Uterine smooth muscle cell (primary cell): ENCODE measurements at places on chromosomes 11 and 22. TPM values are rescaled to one million over a fixed set of nuclear protein-coding genes. Genes with fewer than 3 reads are reported as not detected.

ARHGAP8 gene
- total RNA-seq: 0.11 and 0.25 TPM in 2 replicates

TSGA10IP gene
- total RNA-seq: 0.11 and 0.37 TPM in 2 replicates

CAVIN3 gene
- total RNA-seq: 216 and 432 TPM in 2 replicates

C11orf91 gene
- total RNA-seq: not detected in 2 replicates

PHLDA2 gene
- total RNA-seq: 7.6 and 14.4 TPM in 2 replicates

MACROD1 gene
- total RNA-seq: 9.3 and 20.5 TPM in 2 replicates

SDHAF2 gene
- 33.8 and 35.1 TPM in 2 replicates for total RNA-seq

CASP5 gene
- total RNA-seq: not detected in 2 replicates

RCN1 gene
- 313 and 458 TPM in 2 replicates for total RNA-seq
